ENCODE measurements at places on chromosomes 12 and 14.

DNA sequence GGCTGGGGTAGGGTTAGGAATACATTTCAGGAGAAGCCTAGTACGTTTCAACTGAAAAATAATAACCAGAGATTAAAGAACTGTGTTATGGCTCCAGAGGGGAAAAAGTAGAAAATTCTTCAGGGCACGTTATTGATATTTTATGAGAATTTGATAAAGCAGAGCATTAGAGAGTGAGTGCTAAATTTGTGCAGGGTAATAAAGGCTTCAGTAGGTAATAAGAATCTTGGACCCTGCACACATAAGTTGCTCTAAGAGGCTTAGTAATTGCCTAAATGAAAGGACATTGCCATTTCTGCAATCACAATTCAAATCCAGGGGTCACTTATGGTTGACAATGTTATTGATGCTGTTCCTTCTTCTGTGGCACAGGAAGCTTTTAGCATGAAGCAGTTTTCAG, 439.4 kb upstream of the DCN start:
- DNase-seq = peak; percentile 7

- no peak for DNase-seq
These were observed 3.3 kb downstream of the PPP1R3E start for GRCh38 chr14:23299211-23299957.

DNA sequence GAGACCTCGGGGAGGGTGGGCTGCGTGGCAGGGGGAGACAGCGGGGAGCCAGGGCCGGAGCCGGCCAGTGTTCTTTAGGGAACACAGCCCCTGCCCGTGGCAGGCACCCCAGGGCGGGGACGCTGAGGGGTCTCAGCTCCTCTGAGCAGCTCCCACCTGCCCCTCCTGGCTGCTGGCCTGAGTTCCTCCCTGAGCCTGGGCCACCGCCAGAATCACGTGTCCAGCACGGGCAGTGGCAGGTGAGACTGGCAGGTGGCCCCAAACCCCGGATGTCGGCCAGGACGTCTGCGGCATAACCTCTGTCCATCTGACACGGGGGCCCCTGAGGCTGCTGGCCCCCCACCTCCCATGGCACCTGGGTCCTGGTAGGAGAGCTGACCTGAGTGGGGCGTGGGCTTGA, 25.1 kb downstream of the NOC4L start:
- no peak for DNase-seq

DNA sequence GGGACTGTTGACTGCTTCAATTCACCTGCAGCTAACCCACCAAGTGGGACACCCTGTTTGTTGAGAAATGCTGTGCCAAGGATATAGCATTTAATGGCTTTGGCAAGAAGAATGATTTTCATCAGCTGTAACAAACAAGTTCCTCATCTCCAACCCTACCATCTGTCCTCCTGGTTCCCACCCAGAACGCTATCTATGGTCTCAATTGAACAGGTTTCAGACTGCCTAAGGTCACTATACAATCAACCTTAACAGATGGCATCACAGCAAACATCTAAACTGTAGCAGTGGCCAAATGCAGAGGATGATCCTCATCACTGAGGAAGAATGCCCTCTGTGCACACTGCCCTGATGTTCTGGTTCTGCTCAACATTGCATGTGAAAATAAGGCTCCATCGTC, 546.2 kb upstream of the FOXG1 start:
- DNase-seq = no peak

DNA sequence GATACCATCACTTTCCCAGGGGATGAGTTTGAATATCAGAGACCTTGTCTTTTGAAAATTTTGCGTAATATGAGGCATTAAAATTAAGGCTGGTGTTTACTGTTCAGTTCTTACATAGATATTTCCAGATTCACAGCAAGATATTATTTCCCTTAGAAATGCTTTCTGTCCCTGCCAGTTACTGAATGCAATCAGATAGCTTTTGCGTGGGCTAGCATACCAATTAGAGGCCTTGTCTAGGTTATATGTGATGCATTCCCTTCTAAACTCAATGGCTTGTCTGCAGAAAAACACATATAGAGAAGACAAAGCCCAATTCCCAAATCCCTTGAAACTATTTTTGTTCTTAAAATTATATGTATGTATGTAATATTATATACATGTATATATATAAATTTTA, 167.8 kb downstream of the RMST start:
- no peak for DNase-seq

DNA sequence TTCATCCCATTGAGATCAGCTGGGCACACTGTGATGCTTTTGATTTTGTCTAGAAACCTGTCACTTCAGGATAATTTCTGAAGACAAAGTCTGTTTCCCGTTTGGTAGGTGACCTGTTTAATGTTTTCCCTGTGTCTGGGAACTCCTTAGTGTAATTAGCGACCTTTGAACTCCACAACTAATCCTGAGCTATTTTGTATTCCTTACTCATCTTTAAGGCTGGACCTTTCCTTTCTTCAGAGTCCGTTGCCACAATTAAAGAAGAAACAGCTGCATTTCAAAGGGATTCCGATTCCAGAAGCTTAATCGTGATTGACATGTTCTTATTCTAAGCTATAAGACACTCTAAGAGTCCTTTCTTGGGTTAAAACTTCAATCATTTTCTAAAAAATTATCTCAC, 22.0 kb downstream of the AP5M1 start:
- DNase-seq = no peak

- DNase-seq = no peak
These were observed 98.0 kb upstream of the RTL1 start for GRCh38 chr14:101001311-101002069.

GRCh38 chr12:132506328-132507160, 16.6 kb downstream of the FBRSL1 start:
- DNase-seq = peak; percentile 83

GRCh38 chr12:98516111-98516873, 902 bp downstream of the TMPO start:
- peak; percentile 80 for DNase-seq

- no peak for DNase-seq
These were observed at the start of gene SERPINA3 for GRCh38 chr14:94612174-94612573. SERPINA3 (plus strand) TSS chr14:94612391; CDS start chr14:94614442, 2,051 bp downstream.

- no peak for DNase-seq
These were observed 199.7 kb downstream of the EPS8 start for GRCh38 chr12:15589328-15590032.

DNA sequence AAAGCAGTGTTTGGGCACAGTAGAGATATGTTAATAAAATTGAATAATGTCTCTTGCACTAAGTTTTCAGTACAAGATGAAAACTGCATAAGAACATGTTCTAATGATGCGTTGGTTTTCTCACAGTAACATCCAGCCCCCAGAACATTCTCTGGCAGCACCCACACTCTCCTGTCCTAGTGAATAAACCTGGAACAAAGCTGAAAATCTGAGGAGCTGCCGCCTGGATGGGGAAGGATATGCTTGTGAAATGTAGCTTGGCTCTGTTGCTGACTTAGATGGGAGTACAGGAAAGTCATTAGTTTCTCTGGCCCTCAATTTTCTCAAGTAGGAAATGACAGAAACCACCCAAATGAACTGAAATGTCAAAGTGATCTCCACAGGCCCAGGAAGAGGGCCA, 323.8 kb downstream of the APAF1 start:
- DNase-seq = no peak

GRCh38 chr12:131441060-131441396, 269.9 kb upstream of the SFSWAP start:
- no peak for DNase-seq

DNA sequence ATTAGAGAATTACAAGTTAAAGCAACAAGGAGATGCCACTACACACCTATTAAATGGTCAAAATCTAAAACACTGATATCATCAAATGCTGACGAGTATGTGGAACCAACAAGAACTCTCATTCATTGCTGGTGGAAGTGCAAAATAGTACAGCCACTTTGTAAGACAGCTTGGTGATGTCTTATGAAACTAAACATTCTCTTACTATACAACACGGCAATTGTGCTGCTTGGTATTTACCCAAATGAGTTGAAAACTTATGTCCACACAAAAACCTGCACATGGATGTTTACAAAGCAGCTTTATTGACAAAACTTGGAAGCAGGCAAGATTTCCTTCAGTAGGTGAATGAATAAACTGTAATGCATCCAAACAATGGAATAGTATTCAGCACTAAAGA, 3.2 kb downstream of the TMBIM4 start:
- DNase-seq = no peak

DNA sequence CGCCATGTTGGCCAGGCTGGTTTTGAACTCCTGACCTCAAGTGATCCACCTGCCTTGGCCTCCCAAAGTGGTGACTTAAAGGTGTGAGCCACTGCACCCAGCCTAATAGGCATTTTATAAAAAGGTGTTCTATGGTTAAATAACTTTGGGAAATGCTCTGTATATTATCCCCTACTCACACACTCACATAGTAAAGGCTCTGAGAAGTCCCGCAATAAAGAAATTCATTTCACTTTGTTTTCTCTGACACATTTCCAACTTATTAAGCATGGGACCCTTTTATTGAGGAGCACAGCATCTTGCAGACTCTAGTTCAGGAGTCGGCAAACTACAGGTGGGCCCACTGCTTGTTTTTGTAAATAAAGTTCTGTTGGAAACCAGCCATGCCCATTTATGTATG, 63.9 kb downstream of the RNFT2 start:
- no peak for DNase-seq

DNA sequence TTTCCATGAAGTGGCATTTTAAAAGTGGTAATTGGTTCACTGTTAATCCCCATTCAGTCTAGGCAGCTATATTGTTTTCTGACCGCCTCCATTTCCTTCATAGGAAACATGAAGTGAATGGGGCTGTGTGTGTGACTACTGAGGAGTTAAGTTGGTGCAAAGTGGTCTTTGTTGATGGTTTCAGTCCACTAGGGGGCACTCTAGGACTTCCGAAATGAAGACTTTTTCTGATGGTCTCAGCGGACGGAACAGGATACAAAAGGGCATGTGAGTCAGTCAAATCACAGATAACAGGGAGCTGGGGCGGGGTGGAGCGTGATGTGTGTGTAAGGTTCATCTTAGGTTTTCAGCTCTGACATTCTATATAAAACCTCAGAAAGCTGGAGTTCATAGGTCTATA, 240.1 kb upstream of the OR4E1 start:
- peak; percentile 93 for DNase-seq

- no peak for DNase-seq
These were observed 50.0 kb downstream of the ADGRD1 start for GRCh38 chr12:131003716-131004045.

GRCh38 chr14:61247935-61248334, 33.2 kb downstream of the TMEM30B start:
- DNase-seq = no peak

DNA sequence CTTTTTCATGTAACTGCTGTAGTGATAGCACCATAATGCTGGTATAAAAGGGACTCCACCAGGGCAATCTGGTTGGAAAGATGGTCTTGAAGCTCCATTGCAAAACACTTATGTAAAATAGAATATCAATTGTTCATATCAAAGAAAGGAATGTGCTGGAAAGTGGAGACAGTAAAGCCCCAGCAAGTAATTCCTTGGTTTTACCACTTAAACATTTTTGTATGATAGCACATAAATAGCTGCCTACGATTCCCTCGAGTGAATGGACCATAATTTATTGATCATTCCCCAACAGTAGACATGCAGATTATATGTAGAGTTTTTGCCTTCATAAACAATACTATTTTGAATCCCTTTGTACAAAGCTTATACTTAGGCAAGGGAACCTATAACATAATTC, 275.4 kb downstream of the PAWR start:
- DNase-seq = no peak

- DNase-seq = no peak
These were observed 143.8 kb upstream of the CLEC14A start for GRCh38 chr14:38399652-38400051.

DNA sequence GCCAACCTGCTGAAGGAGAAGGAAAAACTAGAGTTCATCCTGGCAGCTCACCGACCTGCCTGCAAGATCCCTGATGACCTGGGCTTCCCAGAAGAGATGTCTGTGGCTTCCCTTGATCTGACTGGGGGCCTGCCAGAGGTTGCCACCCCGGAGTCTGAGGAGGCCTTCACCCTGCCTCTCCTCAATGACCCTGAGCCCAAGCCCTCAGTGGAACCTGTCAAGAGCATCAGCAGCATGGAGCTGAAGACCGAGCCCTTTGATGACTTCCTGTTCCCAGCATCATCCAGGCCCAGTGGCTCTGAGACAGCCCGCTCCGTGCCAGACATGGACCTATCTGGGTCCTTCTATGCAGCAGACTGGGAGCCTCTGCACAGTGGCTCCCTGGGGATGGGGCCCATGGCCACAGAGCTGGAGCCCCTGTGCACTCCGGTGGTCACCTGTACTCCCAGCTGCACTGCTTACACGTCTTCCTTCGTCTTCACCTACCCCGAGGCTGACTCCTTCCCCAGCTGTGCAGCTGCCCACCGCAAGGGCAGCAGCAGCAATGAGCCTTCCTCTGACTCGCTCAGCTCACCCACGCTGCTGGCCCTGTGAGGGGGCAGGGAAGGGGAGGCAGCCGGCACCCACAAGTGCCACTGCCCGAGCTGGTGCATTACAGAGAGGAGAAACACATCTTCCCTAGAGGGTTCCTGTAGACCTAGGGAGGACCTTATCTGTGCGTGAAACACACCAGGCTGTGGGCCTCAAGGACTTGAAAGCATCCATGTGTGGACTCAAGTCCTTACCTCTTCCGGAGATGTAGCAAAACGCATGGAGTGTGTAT, 2.4 kb downstream of the FOS start:
- DNase-seq = no peak

- DNase-seq = no peak
These were observed 18.6 kb upstream of the KLRB1 start for GRCh38 chr12:9626291-9626690.

DNA sequence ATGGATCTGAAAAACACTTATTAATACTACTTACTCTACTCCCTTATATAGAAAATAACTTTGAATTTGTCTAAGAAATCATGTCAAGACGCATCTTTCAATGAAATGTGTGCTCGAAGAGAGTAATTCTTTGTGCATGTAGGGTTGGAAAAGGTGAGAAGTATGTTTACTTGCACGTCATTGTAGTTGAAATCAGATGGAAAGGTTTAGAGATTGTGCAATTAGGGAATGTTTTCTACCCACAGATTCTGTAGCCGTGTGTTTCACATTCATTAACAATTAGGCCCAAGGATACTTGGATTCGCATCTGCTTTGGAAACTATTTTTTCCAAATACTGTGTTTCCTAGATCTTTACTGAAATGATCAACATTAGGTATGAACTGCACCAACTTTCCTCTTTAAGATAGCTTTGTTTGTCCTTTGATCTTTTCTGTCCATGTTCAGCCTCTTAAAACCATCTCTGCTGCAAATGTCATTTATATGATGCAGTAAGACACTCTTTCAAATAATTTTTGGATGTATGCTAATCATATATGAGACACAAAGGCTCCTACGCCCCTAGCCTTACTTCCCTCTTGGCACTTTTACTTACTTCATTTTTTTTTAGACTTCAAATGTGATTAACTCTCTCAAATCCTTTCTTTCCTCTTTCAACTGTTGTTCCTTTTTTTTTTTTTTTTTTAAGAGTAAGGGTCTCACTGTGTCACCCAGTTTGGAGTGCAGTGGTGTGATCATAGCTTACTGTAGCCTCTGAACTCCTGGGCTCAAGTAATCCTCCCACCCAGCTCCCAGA, 58.0 kb upstream of the PSMA6 start:
- no peak for DNase-seq

- peak; percentile 14 for DNase-seq
These were observed 46.1 kb downstream of the DNAH10 start for GRCh38 chr12:123808167-123808566.

GRCh38 chr12:10154145-10154496, 17.8 kb downstream of the OLR1 start:
- no peak for DNase-seq

All from dermis microvascular lymphatic vessel endothelial cell (primary cell).